ENCODE measurements at places on chromosomes 13 and 19. TPM values are rescaled to one million over a fixed set of nuclear protein-coding genes. Genes with fewer than 3 reads are reported as not detected.

Gene ZNF699
- 13.0 TPM for total RNA-seq

Gene SLC25A41
- total RNA-seq = 0.98 TPM

Gene ZNF729
- total RNA-seq = under 0.01 TPM

Gene PNMA8A
- 69.3 TPM for total RNA-seq

Gene CYP4F8
- not detected for total RNA-seq

Gene CABP5
- total RNA-seq = not detected

Gene REXO1
- 9.6 TPM for total RNA-seq

Gene NCR1
- total RNA-seq = not detected

Gene ZBTB45
- 5.2 TPM for total RNA-seq

Gene IGFL2
- total RNA-seq = not detected

All from temporal lobe (tissue), 4 donors.